ENCODE measurements at places on chromosomes 1 and 21. TPM values are rescaled to one million over a fixed set of nuclear protein-coding genes. Genes with fewer than 3 reads are reported as not detected.

ASB17 gene
- not detected for total RNA-seq

CD2 gene
- total RNA-seq = not detected

PLEKHN1 gene
- 0.54 TPM for total RNA-seq

COA6 gene
- total RNA-seq = 24.6 TPM

RIMKLA gene
- total RNA-seq = 0.09 TPM

HSPB7 gene
- 8.9 TPM for total RNA-seq

METTL13 gene
- 19.6 TPM for total RNA-seq

PAX7 gene
- total RNA-seq = not detected

CELA2B gene
- not detected for total RNA-seq

FCAMR gene
- total RNA-seq = not detected

SLC9C2 gene
- not detected for total RNA-seq

TTLL7 gene
- 16.0 TPM for total RNA-seq

PTPN7 gene
- not detected for total RNA-seq

FAAH gene
- 0.65 TPM for total RNA-seq

RPE65 gene
- not detected for total RNA-seq

TEX38 gene
- not detected for total RNA-seq

UTS2 gene
- total RNA-seq = not detected

STK40 gene
- total RNA-seq = 12.9 TPM

TMEM200B gene
- 9.5 TPM for total RNA-seq

OR6N2 gene
- not detected for total RNA-seq

TACSTD2 gene
- 0.36 TPM for total RNA-seq

LRRC8C gene
- total RNA-seq = 6.0 TPM

NCF2 gene
- total RNA-seq = 0.74 TPM

C1orf210 gene
- total RNA-seq = not detected

C8A gene
- not detected for total RNA-seq

GBP2 gene
- 19.8 TPM for total RNA-seq

PGD gene
- total RNA-seq = 108 TPM

RGS7 gene
- 0.63 TPM for total RNA-seq

APCS gene
- total RNA-seq = not detected

E2F2 gene
- total RNA-seq = 5.6 TPM

RBBP5 gene
- total RNA-seq = 24.2 TPM

TTC24 gene
- not detected for total RNA-seq

CFAP45 gene
- 0.27 TPM for total RNA-seq

OPTC gene
- not detected for total RNA-seq

USF1 gene
- total RNA-seq = 36.2 TPM

LENEP gene
- not detected for total RNA-seq

AXDND1 gene
- 0.25 TPM for total RNA-seq

FCRL1 gene
- not detected for total RNA-seq

TNFRSF18 gene
- total RNA-seq = not detected

NR1I3 gene
- total RNA-seq = not detected

NBPF4 gene
- total RNA-seq = not detected

UBQLN4 gene
- total RNA-seq = 22.0 TPM

OR2L13 gene
- total RNA-seq = not detected

S100B gene
- 1.2 TPM for total RNA-seq

PTGER3 gene
- total RNA-seq = 11.7 TPM

DNAH14 gene
- total RNA-seq = 33.9 TPM

CR1L gene
- total RNA-seq = not detected

RGS2 gene
- 61.5 TPM for total RNA-seq

C1orf174 gene
- total RNA-seq = 13.5 TPM

OR2G6 gene
- total RNA-seq = not detected

SWT1 gene
- 8.1 TPM for total RNA-seq

TRIM58 gene
- 0.09 TPM for total RNA-seq

OR2AK2 gene
- not detected for total RNA-seq

NOTCH2NLA gene
- 50.7 TPM for total RNA-seq

PGBD5 gene
- not detected for total RNA-seq
